T-helper 1 cell (primary cell): ENCODE measurements at places on chromosomes 4 and X.

DNA sequence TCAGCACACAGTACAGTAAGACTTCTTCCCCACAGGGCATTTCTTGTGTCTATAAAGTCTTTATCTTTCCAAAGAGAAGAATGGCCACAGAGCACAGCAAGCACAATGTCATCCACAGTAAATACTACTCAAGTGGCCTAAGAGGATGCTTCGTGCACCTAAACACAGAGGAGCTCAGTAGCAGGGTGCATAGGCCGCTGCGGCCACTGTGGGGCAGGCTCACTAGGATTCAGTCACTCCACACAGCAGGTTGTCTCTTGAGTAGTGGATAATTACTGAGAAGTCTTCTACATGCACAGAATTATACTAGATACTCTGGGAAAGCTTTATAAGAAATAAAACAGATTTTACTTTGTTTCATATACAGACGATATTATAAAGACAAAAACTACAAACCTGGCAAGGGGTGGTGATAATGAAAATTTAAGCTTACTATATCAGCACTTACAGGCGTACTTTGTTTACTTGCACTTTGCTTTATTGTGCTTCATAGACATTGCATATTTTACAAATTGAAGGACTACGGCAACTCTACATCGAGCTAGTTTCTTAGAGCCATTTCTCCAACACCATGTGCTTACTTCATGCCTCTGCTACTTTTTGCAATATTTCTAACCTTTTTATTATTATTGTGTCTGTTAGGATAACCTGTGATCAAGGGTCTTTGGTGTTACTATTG, 78.5 kb downstream of the PRDM5 start:
- DNase-seq = no peak

GRCh38 chrX:119880552-119881437, 9.2 kb downstream of the NDUFA1 start:
- no peak for DNase-seq

DNA sequence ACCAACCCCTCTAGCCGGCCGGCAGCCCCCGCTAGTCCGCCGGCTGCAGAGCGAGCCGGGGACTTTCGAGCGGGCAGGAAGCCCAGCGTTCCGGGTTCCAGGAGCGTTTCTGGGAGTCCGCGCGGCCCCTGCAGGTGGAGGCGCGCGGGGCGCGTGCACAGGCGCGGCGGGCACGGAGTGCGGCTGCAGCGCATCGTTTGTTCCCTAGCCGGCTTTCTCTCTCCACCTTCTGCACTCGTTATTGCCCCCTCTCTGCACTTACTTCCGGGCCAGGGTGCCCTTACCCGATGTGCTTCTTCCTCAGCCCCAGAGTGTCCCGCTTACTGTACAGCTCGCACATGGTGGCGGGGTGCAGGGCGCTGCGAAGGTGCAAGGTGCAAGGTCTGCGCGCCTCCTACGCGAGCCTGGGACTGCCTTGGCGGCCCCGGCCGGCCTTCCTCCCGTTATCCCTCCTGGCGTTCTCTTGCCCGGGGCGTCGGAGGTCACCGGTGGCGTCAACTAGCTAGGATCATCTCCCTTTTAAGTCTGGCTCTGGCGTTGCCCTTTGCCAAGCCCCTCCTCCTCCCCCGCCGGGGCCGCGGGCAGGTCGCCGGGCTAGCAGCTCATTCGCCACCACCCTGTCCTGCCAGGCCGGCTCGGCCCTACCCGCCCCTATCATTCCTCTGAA, at the start of gene ETNPPL:
Gene ETNPPL, minus strand, starts transcription at position 495 of the 667 bp plus-strand sequence. Its CDS starts 155 bp downstream, at position 340.
- DNase-seq = no peak

DNA sequence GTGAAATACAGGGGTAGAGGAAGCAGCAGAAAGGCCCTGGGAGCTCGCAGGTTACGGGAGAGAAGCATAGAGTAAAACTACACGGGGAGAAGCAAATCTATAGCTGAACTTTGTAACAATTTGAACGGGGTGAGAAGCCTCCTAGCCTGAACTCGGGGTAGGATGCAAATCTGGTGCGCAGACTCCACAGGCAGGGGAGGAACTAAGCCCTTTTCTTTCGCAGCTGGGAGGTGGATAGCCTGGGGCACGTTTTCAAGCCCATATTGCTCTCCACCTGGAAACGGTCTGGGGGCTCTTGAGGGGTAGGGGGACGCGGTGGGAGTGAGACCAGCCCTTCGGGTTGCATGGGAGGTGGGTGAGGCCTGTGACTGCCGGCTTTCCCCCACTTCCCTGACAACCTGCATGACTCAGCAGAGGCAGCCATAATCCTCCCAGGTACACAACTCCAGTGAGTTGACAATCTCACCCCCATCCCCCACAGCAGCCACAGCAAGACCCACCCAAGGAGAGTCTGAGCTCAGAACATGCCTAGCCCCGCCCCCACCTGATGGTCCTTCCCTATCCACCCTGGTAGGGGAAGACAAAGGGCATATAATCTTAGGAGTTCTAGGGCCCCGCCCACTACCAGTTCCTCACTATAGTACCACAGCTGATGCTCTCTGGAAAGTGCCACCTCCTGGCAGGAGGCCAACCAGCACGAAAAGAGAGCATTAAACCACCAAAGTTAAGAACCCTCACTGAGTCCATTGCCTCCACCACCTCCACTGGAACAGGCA, 29.9 kb downstream of the SOWAHB start:
- DNase-seq = no peak

DNA sequence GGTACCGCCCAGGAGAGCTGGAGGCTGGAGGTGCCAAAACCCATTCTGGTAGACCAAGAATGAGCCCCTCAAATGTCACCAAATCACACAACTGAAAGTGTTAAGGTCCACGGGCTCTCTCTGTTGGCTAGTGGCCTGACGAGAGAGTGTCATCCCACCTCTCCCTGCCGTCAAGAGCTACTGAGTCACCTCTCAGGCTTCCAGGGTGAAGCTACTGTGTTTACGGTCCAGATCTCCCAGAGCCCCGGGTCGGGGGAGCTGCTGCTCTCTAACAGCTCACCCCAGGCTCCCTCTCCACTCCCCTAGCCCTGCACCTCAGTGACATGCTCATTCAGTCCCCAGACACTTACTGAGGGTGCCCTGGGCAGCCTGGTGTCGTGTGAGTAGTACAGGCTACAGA, 59.2 kb downstream of the ADGRG2 start:
- DNase-seq = no peak

GRCh38 chrX:7617994-7618393, 225.0 kb upstream of the VCX start:
- DNase-seq = no peak

DNA sequence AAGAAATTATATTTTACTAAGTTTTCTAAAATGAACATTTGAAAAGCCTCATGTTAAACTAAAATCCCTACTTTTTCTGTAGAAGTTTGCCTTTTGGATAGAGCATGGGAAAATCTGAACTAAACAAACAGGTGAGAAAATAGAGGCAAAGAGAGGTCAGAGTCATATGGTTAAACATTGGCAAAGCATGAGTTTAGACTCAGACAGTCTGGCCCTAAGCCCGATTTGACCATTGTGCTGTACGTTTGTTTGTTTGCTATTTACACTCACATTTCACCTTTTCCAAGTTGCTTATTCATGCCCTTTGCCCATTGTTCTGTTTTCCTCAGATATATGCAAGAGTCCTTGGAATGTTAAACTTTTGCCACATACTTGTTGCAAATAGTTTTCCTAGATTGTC, 85.4 kb downstream of the TIGD2 start:
- DNase-seq = no peak

DNA sequence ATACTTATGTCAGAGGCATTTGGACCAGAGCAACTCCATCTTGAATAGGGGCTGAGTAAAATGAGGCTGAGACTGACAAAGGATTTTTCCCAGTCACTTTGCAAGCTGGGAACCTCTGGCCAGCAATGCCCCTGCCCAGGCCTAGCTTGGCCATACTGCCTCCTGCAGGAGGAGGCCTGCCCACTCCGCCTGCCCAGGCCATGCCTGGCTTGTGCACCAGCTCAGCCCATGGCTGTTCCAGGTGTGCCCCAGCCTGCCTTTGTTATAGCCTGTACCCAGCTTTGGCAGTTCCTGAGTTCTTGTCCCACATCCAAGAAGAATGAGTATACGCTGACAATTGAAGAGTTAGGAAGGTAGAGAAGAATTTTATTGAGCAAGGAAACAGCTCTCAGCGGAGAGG, 176.1 kb downstream of the AASDH start:
- DNase-seq = no peak

DNA sequence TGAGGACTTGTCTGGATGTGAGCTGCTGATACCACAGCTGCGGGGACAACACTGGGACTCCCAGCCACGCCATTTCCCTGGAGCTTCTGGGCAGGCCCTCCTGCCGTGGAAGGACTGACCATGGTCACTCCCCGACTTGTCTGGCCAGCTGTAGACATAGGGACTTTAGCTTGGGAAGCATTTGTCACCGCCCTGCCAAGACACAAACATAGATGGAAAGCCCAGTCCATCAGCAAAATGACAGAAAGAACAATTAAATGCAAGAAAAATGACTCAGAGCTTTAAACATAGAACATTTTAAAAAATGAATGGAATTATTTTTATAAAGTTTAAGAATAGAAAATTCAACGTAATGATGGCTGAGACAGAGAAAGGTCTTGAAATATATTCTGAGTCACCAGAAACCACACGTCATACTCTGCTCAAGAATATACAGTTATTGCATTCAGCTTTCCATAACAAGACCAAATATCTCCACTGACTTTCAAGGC, 107.6 kb upstream of the CBR4 start:
- no peak for DNase-seq

GRCh38 chrX:94721386-94721785, 1047.4 kb downstream of the FAM133A start:
- no peak for DNase-seq

- DNase-seq = no peak
Measured at GRCh38 chr4:97367878-97368277, 775.4 kb downstream of the STPG2 start.

DNA sequence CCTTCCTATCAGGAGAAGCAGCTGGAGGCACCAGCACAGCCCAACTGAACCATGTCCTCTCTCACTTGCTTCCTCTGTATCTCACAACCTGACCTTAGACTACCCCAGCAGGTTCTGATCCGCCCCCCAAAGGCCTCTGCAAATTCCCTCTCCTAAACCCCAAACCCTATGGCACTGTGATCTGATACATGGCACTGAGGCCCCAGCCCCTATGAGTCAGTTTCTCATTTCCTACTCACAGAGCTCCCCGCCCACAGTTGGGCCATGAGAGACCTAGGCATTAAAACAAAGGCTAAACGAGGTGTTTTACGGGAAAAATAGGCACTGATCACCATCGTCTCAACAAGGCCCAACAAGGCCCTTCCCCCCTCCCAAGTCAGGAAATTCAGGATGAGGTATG, 19.1 kb downstream of the SASH3 start:
- DNase-seq = no peak

DNA sequence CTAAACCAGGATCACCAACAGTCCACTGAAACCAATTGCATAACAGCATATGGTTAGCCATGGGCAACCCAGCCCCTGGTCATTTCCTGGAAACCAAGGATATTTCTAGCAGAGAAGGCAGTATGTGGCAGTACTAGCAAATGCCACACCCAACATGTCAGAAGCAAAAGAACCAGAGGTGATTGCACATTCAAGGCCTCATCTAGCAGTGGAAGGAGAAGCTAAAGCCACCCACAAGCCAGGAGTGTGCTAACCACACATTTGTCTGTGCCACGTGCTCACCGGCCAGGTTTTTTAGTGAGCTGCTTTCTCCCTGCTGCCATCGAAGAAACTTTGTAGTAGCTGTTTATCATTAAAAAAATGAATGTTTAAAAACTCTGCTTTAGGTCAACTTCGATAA, 42.0 kb downstream of the TEC start:
- no peak for DNase-seq

GRCh38 chr4:71270901-71271300, 67.9 kb upstream of the SLC4A4 start:
- no peak for DNase-seq

DNA sequence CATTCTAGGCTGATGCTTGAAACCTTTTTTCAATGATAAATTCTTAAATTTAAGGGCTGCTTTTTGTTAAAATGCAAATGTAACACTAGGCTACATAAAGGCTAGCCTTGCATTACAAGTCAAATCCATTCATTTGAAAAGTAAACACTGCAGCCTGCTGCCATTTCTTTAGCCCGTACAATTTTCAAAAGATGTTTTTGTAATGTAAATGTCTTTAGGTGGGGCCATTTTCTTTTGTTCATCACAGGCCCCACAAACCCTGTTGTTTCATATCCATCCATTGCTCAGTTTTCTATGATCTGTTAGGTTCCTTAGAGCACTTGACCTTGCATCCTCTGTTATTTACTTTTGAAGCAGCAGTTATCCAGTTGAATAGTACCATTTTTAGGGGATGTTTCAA, 296.2 kb upstream of the AMOT start:
- no peak for DNase-seq

GRCh38 chr4:90718931-90719330, 591.7 kb downstream of the CCSER1 start:
- DNase-seq = no peak

DNA sequence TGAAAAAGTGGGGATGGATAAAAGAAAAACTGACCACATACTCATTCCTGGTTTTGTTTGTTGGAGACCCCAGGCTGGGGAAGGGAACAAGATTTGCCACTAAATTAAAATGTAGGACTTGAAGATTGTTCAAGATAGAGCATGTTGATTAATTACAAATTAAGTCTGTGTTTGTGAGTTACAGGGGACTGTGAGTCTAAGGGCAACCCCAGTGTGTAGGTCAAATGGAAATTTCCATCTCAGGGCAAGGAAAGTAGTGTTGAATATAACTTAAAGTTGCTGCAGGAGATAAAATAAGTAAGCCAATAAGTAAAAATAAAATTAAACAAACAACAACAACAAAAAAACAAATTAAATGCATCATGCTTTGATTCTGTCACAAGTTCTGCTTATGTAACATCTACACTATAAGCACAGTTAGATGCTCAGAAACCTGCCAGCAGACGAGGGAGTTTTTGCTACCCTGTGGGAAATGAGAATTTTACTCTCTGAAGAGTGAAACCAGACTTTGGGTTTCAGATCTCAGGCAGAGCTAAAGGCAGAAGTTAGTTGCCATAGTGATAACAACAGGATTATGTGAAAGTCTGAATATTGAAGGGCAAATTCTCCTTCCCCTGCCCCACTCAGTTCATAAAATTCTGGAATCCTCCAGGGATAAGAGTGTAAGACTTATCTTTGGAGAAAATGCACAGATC, 352.3 kb downstream of the GRXCR1 start:
- no peak for DNase-seq

- DNase-seq = no peak
Measured at GRCh38 chr4:135368831-135369230, 1167.2 kb upstream of the PABPC4L start.

- DNase-seq = no peak
Measured at GRCh38 chrX:135425026-135425965, 3.6 kb downstream of the SMIM10L2A start.

GRCh38 chr4:174697202-174697601, 131.8 kb downstream of the GLRA3 start:
- no peak for DNase-seq

DNA sequence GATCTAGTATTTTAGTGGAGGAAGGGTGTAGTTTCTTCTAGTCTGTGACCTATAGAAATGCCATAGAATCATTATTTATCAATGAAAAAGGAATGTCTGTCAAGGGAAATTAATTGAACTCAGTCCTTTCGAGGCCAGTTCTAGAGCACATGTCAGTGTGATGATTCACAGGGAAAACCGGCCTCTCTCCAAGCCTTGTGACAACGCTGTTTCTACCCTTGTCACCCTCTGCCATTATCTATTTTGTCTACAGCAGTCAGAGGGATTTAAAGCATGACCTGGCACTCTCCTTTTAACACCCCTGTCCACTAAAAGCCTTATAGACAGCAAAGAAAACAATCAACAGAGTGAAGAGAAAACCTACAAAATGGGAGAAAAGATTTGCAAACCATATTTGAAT, 119.8 kb downstream of the DRD5 start:
- no peak for DNase-seq

GRCh38 chrX:68345025-68345424, 88.3 kb downstream of the OPHN1 start:
- no peak for DNase-seq

- DNase-seq = no peak
Measured at GRCh38 chr4:4856071-4857000, 3.1 kb upstream of the MSX1 start.
